Stimulated activated effector memory CD8-positive, alpha-beta T cell treated with anti-CD3 and anti-CD28 coated beads, Interleukin-12 subunit alpha, Interleukin-12 subunit beta, amount 100 ng/mL, for 72 hours (primary cell): ENCODE measurements at places on chromosomes 12 and 14.

DNA sequence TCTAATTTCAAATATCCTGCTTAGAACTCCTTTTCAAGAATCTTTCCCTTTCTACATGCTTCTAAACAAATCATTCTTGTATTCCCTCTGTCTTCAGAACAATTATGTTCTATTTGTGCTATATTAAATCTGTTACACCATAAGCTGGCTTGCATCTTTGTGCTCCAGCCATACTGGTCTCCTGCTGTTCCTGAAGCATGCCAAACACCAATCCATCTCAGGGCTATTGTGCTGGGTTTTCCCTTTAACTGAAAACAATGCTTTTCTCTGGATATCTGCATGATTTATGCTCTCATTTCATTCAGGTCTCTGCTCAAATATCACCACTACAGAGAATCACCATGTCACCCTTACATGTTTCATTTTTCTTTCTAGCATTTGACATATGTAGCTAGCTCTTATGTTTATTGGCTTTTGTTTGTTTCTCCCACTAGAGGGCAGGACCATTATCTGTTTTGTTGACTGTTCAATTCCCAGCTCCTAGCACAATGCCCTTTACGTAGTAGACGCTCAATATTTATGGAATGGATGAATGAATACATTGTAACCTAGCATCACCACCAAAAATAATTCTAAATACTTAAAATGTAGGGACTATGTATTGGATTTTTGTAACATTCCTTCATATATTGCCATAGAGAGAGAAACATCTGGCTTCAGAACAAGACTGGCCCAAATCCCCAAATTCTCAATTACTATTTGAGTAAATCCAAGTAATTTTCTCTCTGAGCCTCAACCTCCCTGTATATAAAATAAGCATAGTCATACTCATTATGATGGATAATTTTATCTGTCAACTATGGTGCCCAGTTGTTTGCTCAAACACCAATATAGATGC lies 302.0 kb upstream of the SYT1 start:
- no peak for DNase-seq

- no peak for DNase-seq
Measured at GRCh38 chr12:43285159-43285598, 266.8 kb downstream of the ADAMTS20 start.

GRCh38 chr12:38907201-38907923 lies 2.0 kb upstream of the CPNE8 start:
- no peak for DNase-seq

GRCh38 chr14:67602076-67602475 lies 2.0 kb upstream of the PIGH start:
- no peak for DNase-seq

DNA sequence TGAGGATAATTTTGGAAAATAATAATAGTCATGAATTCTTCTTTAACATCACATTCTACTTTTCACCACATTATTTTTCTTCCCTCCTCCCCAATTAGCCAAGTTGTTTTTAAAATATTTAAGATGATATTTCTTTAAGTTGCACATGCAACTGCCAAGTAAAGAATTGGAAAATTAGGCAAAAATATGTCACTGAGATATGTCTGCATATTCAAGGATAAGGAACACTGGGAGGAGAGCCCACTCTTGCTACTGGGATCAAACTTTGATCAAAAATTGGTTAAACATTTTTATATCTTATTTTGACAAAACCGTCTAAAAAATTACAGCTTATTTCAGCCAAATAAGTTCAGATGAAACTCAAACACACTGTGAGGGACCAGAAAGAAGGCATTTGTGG lies 231.2 kb upstream of the TMTC1 start:
- no peak for DNase-seq

- no peak for DNase-seq
Measured at GRCh38 chr12:93943780-93944179, 204.6 kb upstream of the PLXNC1 start.

GRCh38 chr14:91246051-91246852 lies 1.7 kb upstream of the GPR68 start:
- DNase-seq, result no peak

- no peak for DNase-seq
Measured at GRCh38 chr14:100773331-100774163, 46.9 kb downstream of the DLK1 start.
